ENCODE measurements at places on chromosomes 4 and X.

GRCh38 chr4:25020236-25020635 is 10.5 kb downstream of the LGI2 start:
- DNase-seq: peak; percentile 65

DNA sequence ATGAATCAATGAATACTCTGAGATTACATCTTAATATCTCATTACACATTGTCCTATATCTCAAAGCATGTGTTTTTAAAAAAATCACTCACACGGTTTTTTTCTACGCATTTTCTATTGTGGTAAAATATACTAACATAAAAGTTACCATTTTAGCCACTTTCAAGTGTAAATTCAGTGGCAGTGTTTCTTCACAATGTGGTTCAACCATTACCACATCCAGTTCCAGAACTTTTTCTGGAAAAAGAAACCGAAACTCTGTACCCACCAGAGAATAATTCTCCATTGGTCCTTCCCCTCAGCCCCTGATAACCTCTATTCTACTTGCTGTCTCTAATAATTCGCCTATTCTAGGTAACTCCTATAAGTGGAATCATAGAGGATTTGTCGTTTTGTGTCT is 35.3 kb upstream of the ACSL1 start:
- no peak for DNase-seq

GRCh38 chr4:183195534-183195933 is 96.5 kb downstream of the WWC2 start:
- DNase-seq: no peak

- DNase-seq: peak; percentile 52
Observed at GRCh38 chr4:128574706-128575105, 234.8 kb upstream of the JADE1 start.

GRCh38 chr4:79017481-79017880 is 78.2 kb upstream of the PAQR3 start:
- no peak for DNase-seq

DNA sequence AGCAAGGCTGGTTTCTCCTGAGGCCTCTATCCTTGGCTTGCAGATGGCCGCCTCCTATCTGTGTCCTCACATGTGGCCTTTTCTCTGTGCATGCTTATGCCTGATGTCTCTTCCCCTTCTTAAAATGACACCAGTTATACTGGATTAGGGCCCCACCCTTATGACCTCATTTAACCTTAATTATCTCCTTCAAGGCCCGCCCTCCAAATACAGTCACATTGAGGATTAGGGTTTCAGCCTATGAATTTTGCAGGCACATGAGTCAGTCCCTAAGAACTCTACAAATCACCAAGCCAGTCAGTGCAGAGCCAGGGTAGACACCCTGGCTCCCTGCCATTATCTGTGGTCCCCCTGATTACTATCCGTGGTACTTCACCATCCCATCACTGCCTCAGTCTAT is 51.6 kb downstream of the MAML3 start:
- peak; percentile 61 for DNase-seq

DNA sequence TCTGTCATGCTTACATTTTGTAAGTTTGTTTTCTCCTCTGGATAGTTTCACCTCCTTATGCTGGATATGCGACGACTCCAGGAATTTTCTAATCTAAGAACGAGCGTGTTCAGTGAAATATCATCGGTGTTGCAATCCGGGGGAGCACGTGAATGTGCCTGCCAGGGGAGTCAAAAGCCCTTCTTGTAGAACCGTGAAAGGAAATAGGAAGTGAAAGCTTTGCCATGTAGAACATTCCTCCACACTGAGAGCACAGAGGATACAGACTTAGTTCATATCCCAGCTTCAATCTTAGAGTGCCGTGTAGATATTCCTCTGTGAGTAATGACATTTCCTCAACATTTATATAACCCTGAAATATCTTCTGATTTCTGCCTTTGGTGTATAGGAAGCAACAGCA is 121.2 kb downstream of the VEGFC start:
- DNase-seq: no peak

DNA sequence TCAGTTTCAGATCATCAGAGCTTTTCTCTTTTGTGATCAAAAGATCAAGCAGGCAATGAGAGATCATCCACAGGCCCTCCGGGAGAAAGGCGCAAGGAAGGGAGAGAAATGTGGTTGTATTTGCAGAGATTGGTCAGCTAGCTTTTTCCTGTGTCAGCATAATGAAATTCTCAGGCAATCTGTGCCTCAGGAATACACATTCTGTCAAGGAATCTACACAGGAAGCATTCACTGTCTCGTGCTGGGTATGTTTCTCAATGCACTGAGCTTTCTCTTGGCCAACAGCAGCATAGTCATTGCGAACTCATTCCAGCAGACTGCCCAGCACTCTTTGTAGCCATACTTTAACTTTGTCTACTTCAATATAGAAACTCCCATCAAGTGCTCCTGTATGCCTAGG is 413.7 kb downstream of the PPP3CA start:
- peak; percentile 6 for DNase-seq

GRCh38 chrX:69317721-69318120 is 152.5 kb upstream of the PJA1 start:
- DNase-seq: no peak

DNA sequence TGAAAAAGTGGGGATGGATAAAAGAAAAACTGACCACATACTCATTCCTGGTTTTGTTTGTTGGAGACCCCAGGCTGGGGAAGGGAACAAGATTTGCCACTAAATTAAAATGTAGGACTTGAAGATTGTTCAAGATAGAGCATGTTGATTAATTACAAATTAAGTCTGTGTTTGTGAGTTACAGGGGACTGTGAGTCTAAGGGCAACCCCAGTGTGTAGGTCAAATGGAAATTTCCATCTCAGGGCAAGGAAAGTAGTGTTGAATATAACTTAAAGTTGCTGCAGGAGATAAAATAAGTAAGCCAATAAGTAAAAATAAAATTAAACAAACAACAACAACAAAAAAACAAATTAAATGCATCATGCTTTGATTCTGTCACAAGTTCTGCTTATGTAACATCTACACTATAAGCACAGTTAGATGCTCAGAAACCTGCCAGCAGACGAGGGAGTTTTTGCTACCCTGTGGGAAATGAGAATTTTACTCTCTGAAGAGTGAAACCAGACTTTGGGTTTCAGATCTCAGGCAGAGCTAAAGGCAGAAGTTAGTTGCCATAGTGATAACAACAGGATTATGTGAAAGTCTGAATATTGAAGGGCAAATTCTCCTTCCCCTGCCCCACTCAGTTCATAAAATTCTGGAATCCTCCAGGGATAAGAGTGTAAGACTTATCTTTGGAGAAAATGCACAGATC is 352.3 kb downstream of the GRXCR1 start:
- no peak for DNase-seq

GRCh38 chrX:49263631-49264030 is 879 bp downstream of the FOXP3 start:
- DNase-seq: no peak

DNA sequence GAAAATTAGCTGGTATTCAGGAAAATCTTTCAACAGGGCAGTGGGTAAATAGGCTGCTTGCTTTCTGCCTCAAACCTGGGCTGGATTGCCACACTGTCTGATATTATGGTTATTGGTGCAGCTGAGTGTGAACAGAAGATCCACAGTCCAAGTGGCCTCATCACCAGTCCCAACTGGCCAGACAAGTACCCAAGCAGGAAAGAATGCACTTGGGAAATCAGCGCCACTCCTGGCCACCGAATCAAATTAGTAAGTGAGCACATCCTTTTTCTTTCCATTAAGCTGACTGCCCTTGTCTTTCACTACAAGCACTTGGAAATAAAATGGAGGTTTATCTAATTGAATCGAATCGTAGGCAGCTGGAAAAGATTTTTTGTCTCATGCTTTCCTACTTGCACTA is 204.7 kb downstream of the TLL1 start:
- no peak for DNase-seq

DNA sequence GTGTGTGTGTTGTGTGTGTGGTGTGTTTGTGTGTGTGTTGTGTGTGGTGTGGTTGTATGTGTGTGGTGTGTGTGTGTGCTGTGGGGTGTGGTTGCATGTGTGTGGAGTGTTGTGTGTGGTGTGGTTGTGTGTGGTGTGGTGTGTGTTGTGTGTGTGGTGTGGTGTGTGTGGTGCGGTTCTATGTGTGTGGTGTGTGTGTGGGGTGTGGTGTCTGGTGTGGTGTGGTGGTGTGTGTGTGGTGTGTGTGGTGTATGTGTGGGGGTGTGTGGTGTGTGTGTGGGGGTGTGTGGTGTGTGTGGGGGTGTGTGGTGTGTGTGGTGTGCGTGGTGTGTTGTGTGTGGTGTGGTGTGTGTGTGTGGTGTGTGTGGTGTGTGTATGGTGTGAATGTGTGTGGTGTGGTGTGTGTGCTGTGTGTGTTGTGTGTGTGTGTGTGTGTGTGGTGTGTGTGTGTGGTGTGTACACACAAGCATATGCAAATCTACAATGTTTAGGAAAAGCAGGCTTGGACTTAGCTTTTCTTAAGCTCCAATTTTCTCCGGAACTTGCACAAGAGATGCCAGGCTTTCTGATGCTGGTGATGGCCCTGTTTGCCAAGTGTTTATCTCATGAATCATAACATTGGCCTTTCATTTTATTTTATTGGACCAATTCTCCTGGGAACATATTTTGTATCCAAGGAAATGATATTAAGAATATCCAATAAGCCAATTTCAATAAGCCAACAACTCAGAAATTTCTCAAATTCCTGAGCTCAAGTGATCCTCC is 148.7 kb downstream of the SPATA18 start:
- peak; percentile 58 for DNase-seq

Measured in fibroblast of skin of abdomen (primary cell).